Renal cortical epithelial cell (primary cell): ENCODE measurements at places on chromosomes 13 and 19. TPM values are rescaled to one million over a fixed set of nuclear protein-coding genes. Genes with fewer than 3 reads are reported as not detected.

CD37 gene
- total RNA-seq, result not detected in 2 replicates

TMEM147 gene
- total RNA-seq, result 76.1 and 93.6 TPM in 2 replicates

GRCh38 chr13:41624041-41624440 lies 166.7 kb downstream of the RGCC start:
- DNase-seq, result no peak

DNA sequence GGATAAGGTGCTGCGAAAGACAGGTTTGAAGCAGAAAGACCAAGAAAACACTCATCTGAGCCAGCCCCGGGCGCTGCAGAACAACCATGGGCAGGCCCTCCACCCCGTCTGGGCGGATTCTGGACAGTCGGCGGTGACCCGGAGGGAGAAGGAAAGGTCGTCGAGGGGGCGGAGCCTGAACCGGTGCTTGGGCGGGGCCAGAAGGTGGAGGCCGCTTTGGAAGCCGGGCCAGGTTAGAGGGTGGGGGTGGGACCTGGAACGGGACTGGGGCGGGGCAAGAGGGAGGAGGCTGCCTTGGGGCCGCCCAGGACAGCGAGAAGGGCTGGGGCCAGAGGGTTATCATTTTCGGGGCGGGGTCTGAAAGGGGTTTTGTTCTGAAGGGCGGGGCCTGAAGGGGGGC lies 5.0 kb upstream of the ZNF765 start:
- no peak for DNase-seq

DNA sequence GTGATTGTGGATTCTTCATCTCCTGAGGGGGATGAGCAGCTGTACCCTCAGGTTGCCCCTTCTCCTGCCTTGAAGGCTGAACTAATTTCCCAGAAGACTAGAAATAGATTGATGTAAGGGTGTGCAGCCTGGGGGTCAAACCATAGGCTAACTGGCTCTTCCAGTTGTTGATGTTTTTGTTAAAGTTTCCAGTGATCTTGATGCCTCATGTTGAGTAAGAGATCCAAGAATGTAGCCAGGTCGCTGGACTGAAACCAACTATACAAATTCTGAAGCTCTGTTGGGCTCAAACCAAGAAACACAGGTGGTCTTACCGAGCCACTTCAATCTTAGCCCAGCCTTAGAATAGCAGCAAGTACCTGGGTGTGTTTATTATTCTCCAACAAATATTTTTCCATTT lies 391.8 kb downstream of the KLF5 start:
- peak; percentile 91 for DNase-seq

DNA sequence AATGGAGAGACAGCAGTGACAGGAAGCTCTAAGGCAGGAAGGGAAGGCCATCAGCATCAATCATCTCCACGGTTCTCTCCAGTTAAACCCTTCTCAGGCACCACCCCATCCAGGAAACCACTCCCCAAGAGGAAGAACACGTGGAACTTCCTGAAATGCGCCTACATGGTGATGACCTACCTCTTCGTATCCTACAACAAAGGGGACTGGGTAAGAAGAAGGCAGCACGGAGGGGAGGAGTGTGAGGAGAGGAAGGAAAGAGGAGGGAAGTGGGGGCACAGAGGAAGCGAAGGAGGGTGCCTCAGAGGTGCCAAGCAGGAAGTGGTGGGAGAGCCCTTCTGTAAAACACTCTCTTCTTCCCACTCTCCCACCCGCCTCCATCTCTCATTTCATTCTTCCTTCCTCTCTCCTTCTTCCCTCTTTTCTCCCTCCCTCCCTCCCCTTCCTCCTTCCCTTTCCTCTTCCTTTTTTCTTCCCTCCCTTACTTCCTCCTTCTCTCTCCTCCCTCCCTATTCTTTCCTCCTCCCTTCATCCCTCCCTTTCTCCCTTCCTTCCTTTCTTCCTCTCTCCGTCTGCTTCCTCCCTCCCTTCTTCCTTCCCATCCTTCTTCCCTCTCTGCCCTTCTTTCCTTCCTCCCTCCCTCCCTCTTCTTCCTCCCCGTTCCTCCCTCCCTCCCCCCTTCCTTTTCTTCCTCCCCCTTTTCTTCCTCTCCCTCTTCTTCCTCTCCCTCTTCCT lies 12.6 kb downstream of the ZSCAN5A start:
- no peak for DNase-seq

DNA sequence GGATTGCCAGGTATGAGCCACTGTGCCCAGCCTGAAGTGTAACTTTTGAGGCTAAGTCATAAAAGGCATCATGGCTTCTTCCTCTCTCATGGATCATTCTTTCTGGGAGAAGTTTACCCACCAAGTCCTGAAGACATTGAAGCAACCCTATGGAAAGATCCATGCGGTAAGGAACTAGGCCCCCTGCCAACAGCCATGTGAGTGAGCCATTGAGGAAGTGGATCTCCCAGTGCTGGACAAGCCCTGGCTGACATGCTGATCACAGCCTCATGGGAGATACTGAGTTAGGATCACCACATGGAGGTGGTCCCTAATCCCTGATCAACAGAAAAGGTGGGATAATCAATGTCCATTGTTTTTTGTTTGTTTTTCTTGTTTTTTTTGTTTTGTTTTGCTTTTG lies 3.3 kb upstream of the NUDT19 start:
- DNase-seq, result no peak

DNA sequence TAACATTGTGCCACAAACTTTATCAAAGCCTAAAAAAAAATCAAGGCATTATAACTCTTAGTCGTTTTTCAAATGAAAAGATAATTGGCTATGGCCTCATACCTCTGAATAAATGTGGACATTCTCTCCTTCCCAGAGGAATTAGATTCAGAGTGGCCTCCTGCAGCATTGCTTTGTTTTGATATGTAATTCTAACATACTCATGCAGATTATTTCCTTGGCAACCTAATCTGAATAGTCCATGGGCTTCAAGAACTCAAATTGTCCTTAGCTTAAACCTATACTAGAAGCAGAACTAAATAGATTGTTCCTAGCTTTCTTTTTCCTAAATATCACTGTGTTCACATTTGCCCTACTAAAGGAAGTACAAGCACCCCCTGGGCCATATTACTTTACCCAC lies 1146.9 kb downstream of the OLFM4 start:
- DNase-seq, result no peak

GRCh38 chr13:104759069-104759468 lies 1692.9 kb upstream of the SLC10A2 start:
- DNase-seq, result peak; percentile 17

DNA sequence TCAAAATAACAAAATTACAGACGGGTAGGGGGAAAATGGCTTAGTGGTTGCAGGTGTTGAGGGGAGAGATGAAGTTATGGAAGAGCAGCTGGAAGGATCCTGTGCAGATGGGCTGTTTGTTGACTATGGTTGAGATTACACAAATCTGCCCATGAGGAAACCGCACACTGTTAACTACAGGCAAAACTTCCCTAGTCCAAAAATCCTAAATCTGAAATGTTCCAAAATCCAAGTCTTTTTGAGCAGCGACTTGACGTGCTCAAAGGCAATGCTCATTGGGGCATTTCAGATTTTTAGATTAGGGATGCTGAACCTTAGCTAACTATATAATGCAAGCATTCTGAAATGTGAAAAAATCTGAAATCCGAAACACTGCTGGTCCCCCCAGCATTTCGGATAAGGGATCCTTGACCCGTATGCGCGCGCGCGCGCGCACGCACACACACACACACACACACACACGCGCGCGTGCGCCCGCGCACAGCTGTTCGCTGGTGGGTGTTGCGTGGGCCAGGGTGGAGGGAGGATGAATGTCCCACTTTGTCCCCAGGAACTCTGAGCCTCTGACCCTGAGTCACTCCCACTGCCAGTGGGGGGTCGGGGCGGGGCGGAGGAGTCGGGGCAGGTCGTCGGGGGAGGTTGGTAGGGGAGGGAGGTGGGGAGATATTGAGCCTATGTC lies 6.8 kb downstream of the F2RL3 start:
- DNase-seq, result no peak

DNA sequence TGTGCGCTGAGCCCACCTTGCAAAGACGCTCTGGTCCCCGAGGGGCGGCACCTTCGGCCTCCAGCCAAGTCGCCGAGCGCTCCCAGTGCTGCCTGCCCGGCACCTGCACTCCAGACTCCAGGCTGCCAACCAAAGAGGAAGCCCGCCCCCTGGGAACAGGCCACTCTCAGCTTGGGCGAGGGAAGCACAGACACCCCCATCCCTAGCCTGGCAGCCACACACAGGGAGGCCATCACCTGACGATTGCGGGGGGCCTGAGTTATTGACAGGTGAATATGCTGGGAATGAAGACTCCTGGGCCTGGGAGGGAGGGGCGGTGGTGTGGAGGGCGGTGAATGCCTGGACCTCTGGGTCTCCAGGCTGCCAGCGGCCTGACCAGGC lies 10.3 kb upstream of the ZNF492 start:
- no peak for DNase-seq

DNA sequence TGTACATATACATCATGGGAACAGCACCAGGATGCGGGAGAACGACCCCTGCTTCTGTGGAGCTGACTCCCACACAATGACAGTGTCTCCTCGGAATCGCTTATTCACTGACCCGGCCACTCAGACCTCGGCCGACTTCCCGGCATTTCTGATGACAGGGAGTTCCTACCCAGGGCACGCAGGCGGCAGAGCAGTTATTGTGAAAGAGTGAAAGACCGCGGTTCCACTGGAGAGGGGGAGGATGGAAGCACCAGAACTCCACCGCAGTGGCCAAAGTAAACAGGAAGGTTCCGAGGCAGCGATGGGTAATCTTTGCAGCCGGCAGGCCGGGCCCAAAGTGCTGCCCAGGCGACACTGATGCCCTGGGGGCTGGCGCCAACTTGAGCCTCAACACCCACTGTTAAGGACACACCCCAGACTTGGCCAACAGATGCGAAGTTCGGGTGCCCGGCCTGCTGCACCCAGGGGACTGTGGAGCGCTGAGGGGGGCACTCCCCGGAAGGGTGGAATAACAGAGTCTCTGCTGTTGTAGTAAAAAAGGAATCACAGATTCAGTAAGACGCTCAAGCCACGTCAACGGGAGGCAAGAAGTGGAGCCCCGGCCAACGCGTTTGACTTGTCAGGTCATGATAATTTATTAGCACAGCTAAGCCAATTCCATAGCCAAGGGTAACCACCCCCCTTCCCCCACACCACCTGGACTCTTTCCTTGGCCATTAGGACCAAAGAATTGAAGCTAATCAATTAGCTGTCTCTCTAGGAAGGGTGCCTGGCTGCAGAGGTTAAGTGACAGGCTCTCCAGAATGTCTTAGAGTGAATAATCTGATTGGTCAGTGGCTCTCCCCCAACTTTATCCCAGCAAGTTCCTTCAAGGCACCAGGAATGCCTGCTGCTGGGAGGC lies 5.8 kb downstream of the MLLT1 start:
- peak; percentile 87 for DNase-seq

- no peak for DNase-seq
These were observed 1.3 kb downstream of the APOC2 start for GRCh38 chr19:44947041-44947581.

DNA sequence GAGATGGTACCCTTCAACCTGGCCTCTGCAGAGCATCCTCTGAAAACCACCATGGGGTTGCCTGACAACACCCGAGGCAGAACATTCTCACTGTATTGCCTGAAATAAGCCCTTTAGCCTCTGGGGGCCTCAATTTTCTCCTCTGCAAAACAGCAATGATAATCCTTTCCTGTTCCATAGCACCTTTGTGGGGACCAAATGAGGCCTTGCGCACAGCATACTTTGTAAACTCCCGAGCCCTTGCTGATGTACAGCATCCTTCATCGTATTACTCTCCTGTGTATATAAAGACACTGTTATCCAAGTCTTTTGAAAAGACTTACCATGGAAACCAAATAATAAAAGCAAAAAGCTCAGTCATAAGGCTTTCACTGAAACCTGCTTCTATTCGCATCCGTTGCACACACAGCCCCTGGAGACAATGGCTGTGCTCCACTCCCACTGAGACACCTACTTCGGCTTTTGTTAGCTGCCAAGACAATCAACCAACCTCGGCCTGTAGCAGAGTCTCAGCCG lies 276.0 kb downstream of the FOXO1 start:
- no peak for DNase-seq
